ENCODE measurements at places on chromosomes 4 and X. TPM values are rescaled to one million over a fixed set of nuclear protein-coding genes. Genes with fewer than 3 reads are reported as not detected.

The TMEM271 gene
- total RNA-seq: not detected

The FOXP3 gene
- 0.30 TPM for total RNA-seq

The ARL9 gene
- 0.29 TPM for total RNA-seq

The GLRB gene
- 0.42 TPM for total RNA-seq

The CLGN gene
- 0.40 TPM for total RNA-seq

All from colonic mucosa (tissue), 4 donors.